ENCODE measurements at places on chromosomes 6 and 20. TPM values are rescaled to one million over a fixed set of nuclear protein-coding genes. Genes with fewer than 3 reads are reported as not detected.

PTGIS gene
- total RNA-seq: not detected

SYNDIG1 gene
- not detected for total RNA-seq

ADGRF5 gene
- total RNA-seq: not detected

SYCP2L gene
- total RNA-seq: 1.3 TPM

STMN3 gene
- total RNA-seq: 6.7 TPM

DACT2 gene
- not detected for total RNA-seq

GDAP1L1 gene
- total RNA-seq: not detected

EBF4 gene
- 2.6 TPM for total RNA-seq

TAF4 gene
- 38.9 TPM for total RNA-seq

NKAIN4 gene
- not detected for total RNA-seq

NRSN1 gene
- total RNA-seq: not detected

PRPH2 gene
- not detected for total RNA-seq

JAG1 gene
- 1.7 TPM for total RNA-seq

HLA-DRB5 gene
- total RNA-seq: 6.1 TPM

DLL1 gene
- total RNA-seq: not detected

SMLR1 gene
- total RNA-seq: not detected

C20orf202 gene
- total RNA-seq: not detected

PKHD1 gene
- total RNA-seq: not detected

CGA gene
- not detected for total RNA-seq

PRSS16 gene
- 13.3 TPM for total RNA-seq

SLC17A3 gene
- not detected for total RNA-seq

SLC17A9 gene
- total RNA-seq: 8.1 TPM

SNX14 gene
- 70.1 TPM for total RNA-seq

CFAP61 gene
- total RNA-seq: not detected

CAGE1 gene
- total RNA-seq: 0.27 TPM

SAMD5 gene
- not detected for total RNA-seq

ECT2L gene
- total RNA-seq: not detected

ZSCAN23 gene
- total RNA-seq: not detected

LAMA2 gene
- total RNA-seq: not detected

ZNF334 gene
- not detected for total RNA-seq

Data from OCI-LY7 (cell line).